Fibroblast of skin of left biceps (primary cell): ENCODE measurements at places on chromosomes 16 and 17.
A peak's percentile ranks its signal among the peaks of the same experiment; 100 is the strongest.

DNA sequence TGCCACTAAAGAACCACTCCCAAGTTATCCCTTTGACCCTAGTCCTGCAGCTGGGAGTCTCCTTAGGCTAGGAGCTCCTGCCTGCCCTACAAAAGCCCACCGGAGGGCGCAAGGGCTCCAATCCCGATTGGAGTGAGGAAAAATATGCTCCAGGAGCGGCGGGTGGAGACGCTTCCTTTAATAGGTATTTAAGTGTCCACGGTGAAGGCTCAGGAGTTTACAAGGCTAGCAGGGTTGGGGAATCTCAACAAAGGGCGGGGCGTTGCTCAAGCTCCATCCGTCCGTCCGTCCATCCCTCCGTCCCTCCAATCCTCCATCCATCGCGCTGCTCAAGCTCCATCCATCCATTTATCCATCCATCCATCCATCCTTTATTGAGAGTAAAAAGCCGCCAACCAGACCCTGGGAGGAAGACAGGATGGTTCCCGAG lies 556 bp upstream of the SPNS1 start:
- peak; percentile 24 for DNase-seq

DNA sequence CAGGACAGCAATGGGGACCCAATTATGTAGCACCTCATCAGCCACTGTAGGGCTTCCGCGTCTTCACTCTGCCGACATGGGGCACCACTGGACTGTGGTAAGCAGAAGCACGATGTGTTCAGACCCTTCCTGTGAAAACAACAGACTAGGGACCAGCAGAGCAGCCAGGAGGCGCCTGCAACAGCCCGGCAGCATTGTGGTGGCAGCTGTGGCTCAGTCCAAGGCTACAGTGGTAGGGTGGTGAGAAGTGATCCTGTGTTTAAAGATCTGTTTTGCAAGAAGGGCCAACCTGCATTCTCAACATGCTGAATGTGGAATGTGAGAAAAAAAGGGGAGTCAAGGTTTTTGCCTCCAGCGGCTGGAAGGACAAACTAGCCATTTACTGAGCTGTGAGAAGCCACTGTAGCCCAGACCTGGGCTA lies 80.8 kb downstream of the GAS7 start:
- no peak for DNase-seq

DNA sequence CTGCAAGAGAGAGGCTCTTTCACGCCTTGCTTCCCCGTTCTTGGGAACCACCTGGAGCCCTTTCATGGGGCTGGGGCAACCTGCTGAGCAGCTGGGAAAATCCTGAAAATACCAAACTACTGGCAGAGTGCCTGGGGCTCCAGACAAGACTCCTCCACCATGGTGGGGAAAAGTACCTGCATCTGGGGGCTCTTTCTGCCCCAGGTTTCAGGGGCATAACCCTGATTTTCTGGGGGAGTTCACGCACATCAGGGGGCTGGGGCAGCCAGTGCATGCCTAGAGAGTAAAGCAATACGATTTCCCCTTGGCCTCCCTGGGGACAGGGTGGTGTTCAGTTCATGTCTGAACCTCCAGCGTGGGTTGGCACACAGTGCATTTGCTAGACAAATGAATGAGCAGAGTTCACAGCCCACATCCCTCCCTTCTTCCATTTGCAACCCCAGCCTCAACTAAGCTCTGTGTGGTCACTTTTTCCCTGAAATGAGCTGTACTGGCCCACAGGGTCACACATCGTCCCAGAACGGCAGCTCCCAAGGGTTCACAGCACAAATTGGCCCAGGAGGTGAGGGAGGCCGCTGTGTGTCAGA lies 5.2 kb upstream of the CDC42EP4 start:
- no peak for DNase-seq

DNA sequence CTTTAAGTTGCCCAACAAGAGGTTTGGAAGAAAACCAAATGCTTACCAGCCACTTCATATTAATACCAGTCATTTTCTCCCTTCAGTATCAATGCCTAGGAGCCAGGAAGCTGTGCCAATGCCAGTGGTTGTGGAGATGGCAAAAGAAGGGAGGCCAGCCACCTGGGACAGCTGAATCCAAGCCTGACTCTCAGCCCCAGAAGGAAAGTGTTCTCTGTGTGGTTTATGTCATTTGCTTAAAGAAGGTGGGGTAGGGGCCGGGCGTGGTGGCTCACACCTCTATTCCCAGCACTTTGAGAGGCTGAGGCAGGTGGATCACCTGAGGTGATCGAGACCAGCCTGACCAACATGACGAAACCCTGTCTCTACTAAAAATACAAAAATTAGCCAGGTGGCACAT lies 13.4 kb downstream of the C17orf78 start:
- no peak for DNase-seq

GRCh38 chr17:11239379-11239970 lies 1.5 kb upstream of the SHISA6 start:
- DNase-seq = no peak

DNA sequence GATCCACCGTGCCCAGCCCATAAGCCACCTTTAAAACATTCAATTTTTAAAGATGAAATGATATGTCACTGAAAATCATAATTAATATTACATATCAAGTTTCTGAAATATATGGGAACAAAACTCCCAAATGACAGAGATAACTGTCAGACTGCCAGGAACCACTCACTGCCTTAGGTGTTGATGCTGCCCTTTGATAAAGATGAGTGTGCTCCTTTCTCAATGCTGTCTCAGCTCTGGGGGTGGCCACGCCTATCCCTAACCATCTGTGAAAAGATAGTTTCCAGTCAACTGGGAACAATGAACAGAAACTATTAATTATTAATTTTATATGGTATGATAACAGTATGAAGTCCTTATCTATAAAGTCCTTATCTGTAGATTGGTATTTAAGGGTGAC lies 177.7 kb downstream of the MYO1D start:
- no peak for DNase-seq

GRCh38 chr16:27270349-27270748 lies 1.8 kb upstream of the NSMCE1 start:
- no peak for DNase-seq

DNA sequence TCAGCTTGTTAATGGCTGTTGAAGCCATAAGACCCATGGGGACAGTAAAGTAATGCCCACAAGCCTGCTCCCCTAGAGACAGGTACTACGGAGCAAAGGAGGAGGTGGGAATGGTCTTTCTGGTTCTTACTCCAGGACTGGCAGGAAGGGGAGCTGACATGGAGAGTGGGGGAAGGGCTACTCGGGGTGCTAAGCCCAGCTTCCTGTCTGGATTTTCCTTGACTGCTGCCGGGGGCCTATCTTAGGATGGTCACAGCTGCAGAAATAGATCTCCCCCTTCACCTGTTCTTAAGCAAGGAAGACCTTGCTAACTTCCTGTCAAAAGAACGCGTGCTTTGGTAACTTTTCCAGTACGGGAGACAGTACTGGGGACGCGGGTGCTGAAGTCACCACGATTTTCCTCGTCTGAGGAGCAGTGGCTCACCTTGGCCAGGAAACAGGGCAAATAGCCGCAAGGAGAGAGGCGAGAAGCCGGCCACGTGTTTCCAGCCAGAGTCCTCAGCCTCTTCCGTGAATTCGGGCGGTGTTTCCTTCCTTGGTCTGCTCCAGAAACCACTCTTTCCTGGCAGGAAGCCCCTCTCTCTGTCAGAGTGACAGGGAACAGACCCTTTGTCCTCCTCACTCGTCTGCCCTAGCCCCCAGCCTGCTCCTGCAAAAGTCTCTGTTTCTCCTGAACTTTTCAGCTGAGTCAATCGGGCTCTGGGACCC lies 656 bp upstream of the PRR29 start:
- no peak for DNase-seq

DNA sequence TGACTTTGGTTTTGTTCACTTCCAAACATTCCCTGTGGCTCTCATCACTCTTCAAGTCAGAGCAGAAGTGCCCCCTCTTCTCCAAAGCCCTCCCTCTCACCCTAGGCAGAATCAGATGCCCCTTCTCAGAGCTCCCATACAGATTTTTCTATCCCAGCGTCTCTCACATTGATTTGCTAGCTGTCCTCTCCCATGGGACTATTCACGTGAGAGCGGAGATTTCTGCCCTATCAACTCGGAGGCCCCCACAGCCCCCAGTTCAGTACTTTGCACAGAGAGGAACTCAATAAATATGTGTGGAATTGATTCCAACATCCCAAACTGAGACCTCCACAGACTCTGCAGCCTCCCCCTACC lies 182.6 kb downstream of the C16orf78 start:
- no peak for DNase-seq

DNA sequence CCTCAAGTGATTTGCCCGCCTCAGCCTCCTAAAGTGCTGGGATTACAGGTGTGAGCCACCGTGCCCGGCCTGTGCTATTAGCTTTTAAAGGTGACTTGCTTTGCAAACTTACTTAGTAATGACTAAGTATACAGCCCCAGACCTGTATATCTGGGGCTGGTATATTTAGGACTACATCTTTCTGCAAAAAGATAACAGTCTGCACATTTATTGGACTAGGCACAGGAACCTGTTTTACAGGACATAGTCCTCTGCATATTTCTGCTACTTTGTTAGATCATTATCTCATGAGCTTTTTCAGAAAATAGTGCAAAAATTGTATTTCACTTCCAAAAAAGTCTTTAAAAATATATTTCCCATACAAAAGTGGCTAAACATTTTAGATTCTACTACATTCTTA lies 1.3 kb downstream of the KRT24 start:
- DNase-seq = no peak

- DNase-seq = peak; percentile 55
Observed at GRCh38 chr16:15434425-15435215, at the start of gene BMERB1. Gene BMERB1, plus strand, starts transcription at chr16:15434588. Its CDS starts 66 bp downstream, at chr16:15434654.

DNA sequence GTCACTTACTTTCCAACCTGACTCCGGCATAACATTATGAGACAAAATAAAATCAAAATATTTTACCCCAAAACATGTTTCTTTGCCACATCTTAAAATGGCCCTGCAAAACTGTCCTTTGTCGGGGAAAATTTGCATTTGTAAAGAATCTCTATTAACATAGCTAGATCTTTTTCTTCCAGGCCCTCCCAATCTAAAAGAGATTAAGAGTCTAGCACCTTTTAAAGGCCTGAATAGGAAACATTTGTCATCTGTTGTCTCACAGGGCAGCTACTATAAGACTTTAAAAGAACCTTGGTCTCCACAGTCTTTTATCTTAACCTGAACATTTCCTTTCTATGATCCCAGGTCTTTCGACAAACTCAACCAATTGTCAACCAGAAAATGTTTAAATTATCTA lies 18.1 kb upstream of the DHRS7B start:
- no peak for DNase-seq

GRCh38 chr16:1681032-1681431 lies 3.0 kb downstream of the JPT2 start:
- DNase-seq = no peak

DNA sequence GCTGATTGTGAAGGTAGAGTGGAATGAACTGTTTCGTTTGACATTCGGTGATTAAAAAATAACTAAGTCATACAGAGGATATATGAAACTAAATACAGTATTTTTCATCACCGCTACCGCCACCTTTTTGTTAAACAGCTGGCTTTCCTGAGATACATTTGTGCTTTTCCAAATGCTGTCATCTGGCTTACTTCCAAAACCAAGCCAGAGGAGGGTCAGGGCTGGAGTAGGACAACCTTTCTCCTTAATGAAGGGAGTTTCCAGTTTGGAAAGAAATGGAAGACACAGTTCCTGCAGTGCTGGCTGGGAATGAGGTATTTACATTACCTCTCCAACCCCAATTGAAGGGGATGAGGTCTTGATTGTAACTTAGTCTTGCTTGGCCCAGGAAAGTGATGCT lies 3.2 kb downstream of the TNRC6C start:
- no peak for DNase-seq

DNA sequence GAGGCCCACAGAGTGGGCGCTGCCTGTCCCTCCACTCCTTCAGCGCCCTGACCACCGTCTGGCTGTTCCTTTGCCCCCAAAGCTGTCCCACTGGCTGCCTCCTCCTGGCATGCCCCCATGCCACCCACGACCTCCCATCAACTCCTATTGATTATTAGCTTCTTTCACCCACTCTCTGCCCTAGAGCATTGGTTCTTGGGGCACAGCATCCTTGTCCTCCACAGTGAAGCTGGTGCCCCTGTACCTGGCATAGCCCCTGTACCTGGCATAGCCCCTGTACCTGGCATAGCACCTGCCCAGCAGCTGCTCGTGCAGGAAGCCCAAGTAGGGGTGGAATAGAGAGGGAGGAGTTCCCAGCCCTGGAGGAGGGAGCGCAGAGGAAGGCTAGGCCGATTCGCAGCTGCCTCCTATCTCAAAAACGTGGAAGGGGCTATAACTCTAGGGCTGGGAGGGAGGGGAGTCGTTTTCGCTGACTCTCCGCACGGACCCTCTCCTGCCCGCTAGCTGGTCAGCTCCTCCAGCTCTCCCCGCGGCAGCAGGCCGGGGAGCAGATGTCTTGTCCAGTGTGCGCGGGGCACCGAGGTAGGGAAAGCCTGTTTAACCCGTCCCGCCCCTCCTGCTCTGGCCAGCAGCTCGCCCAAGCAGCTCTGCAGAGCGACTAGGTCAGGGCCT lies 5.7 kb upstream of the ACTG1 start:
- DNase-seq = no peak

GRCh38 chr16:46638947-46639925 lies 18.1 kb upstream of the SHCBP1 start:
- no peak for DNase-seq

GRCh38 chr16:89210904-89211515 lies 6.5 kb upstream of the ZNF778 start:
- no peak for DNase-seq

GRCh38 chr16:89546781-89547180 lies 13.7 kb upstream of the RPL13 start:
- no peak for DNase-seq

GRCh38 chr17:36786867-36787266 lies 150.4 kb upstream of the LHX1 start:
- no peak for DNase-seq

- no peak for DNase-seq
Observed at GRCh38 chr17:21352981-21353265, 23.2 kb upstream of the KCNJ12 start.

DNA sequence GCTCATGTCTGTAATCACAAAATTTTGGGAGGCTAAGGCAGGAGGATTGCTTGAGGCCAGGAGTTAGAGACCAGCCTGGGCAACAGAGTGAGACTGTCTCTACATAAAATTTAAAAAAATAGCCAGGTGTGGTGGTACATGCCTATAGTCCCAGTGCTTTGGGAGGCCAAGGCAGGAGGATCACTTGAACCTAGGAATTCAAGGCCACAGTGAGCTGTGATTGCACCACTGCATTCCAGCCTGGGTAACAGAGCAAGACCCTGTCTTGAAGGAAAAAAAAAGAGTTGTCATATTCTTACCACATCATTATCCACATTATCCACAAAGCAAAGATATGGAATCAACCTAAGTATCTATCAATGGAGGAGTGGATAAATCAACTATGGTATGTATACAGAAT lies 21.0 kb upstream of the MAPK3 start:
- no peak for DNase-seq

DNA sequence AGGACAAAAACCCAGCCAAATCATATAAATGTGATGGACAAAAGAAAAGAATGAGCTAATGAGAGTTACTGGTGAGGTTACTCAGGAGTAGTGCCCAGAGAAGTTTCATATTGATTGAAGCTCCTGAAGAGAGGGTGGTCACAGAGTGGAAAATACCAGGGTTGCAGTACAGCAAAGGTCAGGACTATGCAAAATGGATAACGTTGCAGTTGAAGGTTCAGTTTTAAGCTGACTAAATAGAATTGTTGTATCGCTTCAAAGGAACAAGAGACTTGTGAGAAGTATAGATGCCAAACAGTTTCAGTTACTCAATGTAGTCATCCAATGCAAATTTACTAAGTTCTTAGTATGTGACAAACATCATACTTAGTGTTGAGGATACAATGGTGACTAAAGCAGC lies 47.1 kb downstream of the ABCA8 start:
- no peak for DNase-seq

GRCh38 chr16:86740906-86741799 lies 162.8 kb downstream of the FOXL1 start:
- DNase-seq = peak; percentile 55

GRCh38 chr16:85422632-85423550 lies 190.2 kb upstream of the GSE1 start:
- no peak for DNase-seq
